ENCODE measurements at places on chromosomes 7 and 10.

GRCh38 chr7:48089046-48090003 is at the start of gene UPP1:
Gene UPP1 (plus strand): TSS chr7:48089265. CDS start chr7:48094784, 5,519 bp downstream.
- no peak for DNase-seq

DNA sequence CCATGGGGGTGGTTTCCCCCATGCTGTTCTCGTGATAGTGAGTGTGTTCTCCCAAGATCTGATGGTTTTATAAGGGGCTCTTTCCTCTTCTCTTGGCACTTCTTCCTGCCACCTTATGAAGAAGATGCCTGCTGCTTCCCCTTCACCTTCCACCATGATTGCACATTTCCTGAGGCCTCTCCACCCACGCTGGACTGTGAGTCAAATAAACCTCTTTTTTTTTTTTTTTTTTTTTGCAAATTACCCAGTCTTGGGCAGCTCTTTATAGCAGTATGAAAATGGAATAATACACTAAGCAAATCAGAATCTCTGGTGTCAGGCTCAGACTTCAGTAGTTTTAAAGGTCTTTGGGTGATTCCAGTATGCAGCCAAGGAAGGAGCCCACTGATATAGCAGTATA is 28.2 kb downstream of the TAS2R41 start:
- DNase-seq: no peak

DNA sequence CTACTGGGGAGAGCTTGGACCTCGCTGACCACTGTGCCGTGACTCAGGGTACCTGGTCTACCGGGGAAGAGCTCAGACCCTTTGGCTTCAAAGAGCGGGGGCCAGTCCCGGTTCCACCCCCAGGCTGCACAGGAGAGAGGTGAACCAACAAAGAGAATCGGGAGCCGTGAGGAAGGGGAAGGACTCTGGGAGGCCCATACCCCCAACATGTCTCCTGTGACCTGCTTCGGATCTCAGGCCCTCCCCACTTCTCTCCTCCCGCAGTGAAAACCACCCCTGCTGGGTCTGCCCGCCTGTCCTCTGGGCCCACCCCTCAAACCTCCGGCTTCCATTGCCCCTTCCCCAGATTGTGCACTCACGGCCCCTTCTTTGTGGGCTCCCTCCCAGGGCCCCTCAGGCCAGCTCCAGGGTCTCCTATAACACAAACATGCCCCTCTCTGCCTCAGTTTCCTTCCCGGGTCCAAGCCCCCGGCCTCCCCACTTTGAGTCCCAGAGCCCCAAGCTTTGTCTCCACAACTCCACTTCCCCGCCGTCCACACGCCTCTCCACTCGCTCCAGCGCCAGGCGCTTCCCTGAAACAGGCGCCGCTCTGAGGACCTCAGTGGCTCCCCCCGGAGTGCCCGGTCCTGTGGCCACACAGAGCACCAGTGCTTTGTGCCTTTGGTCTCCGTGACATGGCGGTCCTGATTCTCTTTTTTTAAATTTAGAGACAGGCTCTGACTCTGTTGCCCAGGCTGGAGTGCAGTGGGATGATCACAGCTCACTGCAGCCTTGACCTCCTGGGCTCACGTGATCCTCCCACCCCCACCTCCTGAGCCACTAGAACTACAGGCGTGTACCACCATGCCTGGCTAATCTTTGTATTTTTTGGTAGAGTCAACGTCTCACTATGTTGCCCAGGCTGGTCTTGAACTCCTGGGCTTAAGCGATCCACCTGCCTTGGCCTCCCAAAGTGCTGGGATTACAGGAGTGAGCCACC is 7.5 kb upstream of the INTS1 start:
- DNase-seq: no peak

DNA sequence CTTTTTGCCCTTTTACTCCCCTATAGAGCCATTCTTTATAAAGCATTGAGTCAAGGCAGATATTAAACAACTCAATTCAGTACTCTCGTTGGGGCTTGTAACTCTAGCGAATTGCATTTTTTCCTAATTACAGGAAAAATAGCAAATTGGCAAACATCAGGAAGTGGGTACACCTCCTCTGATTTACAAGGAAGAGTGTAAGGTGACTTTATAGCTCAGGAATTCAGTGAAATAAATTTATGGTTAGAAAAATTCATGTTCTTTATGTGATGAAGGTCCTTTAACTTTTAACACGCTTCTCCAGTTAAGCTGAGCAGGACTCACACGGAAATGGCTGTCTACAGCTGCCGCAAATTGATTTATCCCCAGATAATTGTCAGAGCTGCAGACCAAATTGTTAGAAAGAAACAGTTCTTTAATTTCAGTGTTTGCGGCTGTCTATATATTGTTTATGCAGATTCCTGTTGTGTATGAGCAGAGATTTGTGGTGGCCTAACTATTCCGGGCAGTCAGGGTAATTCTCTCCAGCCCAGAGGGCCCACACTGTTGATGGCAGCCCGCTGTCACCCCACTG is 151.1 kb upstream of the MKI67 start:
- no peak for DNase-seq

- DNase-seq: no peak
These were observed 41.8 kb downstream of the JCAD start for GRCh38 chr10:30017556-30017955.

- no peak for DNase-seq
These were observed 28.5 kb downstream of the CCSER2 start for GRCh38 chr10:84356928-84357327.

GRCh38 chr7:128878226-128879105 is 15.8 kb downstream of the ATP6V1F start:
- no peak for DNase-seq

DNA sequence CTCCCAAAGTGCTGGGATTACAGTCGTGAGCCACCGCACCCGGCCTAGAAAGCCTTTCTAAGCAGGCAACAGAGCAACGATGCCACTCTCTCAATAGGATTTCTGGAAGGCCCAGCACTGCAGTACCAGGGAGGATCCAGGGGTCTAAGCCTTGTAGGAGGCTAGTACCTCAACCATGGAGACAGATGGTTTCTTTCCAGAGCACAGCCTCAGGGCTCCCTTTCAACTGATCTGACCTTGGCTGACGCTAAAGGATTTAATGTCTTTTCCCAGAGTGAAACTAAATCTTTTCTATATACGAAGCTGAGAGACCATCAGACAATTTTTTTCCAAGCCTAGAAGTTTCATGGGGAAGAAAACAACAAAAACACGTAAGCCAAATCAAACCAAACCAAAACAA is 78.0 kb downstream of the WDR11 start:
- DNase-seq: no peak

GRCh38 chr7:92831716-92832533 is 4.4 kb downstream of the CDK6 start:
- no peak for DNase-seq

DNA sequence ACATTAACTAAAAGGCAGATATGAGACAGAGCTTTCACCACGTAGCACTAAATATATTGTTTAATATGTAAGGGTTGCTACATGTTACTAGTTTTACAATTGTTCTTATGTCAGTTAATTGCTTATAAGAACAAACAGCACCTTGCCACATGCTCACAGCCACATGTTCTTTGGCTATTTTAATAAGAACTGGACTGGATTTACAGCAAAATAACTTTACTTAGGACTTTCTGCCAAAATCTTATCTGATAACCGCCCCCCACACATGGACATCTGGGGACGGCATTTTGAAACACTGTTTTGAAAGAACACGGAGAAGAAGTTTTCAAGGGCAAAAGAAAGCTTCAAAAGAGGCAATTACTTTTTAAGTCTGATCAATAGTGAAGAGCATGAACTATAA is 45.3 kb downstream of the JAZF1 start:
- no peak for DNase-seq

- peak; percentile 74 for DNase-seq
These were observed 11.5 kb downstream of the LIPJ start for GRCh38 chr10:88598055-88598454.

DNA sequence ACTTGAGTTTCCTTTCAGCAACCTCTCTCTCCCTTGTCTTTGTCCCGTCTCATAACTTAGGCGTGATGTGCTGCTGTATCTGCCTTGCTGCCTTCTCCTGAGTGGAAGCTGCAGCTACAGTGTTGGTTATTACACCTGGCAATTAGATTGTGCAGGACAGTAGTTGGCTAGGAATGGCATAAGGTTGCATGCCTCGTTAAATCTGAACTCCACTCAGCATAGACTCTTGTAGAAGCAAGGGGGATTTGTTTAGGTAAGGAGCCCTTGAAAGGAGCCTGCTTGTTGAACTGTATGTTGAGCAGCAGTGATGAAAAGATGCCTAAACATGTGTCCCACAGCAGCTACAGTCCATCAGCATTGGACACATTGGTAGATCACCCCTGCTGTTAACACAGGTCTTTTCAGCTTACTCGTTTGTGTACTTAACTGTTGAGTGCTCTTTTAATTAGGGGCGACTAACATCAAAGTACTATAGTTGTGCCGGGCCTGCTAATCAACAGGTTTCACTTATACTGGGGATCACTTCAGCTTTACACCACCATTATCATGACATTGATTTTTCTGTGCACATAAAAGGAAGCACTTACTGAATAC is 225.0 kb downstream of the AUTS2 start:
- DNase-seq: no peak

GRCh38 chr7:5659584-5659983 is 121.9 kb downstream of the RNF216 start:
- no peak for DNase-seq

DNA sequence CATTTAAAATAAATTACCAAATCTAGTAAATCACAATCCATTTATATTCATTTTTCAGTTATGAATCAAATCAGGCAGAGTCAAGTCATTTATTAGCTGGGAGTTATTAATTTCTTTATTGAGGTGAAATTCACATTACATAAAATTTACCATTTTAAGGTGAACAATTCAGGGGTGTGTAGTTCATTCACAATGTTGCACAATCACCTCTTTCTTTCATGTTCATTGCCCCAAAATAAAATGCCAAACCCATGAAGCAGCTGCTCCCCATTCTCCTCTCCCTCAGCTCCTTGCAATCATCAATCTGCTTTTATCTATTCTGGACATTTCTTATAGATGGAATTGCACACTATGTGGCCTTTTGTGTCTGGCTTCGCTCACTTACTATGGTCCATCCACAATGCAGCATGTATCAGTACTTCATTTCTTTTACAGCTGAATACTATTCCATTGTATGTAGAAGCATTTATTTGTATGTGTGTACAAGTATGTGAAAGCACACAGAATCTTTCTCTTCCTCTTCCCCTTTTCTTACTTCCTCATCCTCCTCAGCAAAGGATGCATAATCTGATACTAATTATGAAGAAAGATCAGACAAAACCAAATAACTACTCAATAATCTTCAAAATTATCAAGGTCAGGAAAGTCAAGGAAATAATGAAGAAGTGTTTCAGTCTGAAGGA is 60.6 kb downstream of the LMBR1 start:
- no peak for DNase-seq

DNA sequence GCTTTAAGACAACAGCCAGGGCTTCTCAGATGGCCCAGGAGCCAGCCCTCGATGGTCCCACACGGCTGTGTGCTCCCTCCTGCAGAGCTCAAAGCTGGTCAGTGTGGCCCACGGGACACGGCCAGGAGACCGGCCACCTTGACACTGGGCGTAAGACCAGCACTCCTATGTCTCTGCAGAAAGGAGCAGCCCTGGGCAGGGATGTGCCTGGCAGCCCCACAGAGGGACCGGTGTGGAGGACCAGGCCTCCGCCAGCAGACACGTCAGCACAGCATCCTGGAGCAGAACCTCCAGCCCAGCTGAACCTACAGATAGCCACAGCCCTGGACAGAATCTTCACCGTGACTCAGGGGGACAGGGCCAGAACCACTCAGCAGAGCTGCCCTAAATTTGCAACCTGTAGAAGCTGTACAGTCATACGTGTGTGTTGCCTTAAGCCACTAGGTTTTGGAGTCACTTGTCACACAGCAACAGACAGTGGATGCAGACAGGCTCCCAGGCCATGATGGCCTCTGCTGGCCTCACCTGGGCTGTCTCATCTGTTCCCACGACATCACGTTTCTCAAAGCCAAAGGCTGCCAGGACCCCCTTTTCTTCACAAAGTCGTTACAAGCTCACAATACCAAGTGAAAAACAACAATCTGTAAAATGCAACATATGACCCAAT is 132.4 kb downstream of the DIP2C start:
- no peak for DNase-seq

DNA sequence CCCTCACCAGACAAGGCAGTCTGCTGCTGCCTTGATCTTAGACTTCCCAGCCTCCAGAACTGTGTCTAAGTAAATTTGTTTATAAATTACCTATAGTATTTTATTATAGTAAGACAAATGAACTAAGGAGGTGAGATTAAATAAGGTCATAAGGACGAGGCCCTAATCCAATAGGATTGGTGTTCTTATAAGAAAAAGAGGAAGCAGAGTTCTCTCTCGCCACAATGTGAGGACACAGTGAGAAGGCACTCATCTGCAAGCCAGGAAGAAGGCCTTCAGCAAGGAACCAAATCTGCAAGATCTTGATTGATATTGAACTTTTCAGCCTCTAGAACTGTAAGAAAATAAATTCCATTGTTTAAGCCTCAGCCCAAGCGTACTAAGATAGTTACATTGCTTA is 6.1 kb upstream of the ZNF438 start:
- DNase-seq: no peak

DNA sequence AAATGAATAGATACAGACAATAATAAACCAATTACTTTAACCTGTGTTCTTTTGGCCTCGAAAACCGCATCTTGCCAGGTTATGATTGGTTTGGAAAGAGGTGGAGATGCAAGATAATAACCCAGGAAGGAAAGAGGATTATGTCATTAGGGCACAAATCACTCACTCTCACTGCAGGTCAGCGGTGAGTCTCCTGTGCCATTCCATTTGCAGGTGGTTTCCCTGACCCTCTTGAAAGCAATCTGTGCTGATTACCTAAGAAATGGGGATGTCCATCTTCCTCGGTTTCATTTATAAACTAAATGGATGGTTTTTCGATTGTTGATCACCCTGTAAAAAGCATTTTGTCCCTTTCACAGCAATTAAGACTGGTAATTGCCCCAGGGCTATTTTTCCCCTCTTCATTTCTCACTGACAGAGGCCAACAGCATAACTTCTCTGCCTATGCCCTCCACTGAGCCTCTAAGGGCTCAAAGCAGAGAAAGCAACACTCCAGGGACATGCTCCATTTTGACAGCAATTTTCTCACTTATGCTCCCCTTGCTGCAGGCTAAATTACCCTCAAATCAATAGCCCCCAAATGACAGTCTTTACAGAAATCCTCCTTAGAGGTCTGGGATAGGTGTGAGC is 257.5 kb downstream of the IPMK start:
- DNase-seq: no peak

GRCh38 chr7:20404320-20404719 is 73.6 kb downstream of the ITGB8 start:
- no peak for DNase-seq

GRCh38 chr10:30736685-30737232 is 107.2 kb upstream of the LYZL2 start:
- peak; percentile 66 for DNase-seq
